ENCODE measurements at places on chromosomes 6 and 20.

DNA sequence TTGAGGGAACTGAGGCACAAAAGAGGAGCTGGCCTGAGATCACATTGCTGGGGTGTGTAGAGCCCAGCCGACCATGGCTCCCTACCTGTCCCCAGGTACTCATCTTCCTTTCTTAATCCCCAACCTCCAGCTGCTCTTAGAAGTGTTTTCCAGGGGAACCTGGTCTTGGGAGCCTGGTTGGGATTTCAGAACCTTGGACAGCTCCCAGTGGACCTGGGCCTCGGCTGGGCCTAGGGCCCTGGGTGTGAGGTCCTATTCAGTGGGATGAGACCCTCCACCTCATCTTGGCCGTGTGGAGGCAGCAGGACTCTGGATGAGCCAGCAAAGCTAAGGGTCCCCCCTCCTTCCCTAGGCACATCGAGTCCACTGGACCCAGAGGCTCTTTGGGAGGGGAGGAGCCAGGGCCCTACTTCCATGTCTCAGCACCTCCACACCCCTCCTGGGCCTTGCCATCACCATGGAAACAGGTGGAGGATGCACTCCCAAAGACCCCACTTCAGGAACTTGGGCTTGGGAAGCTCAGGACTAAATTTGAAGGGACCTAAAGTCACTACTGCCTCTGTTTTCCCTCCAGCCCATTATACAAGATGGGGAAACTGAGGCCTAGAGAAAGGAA is 38.5 kb downstream of the DLGAP4 start:
- DNase-seq = no peak

DNA sequence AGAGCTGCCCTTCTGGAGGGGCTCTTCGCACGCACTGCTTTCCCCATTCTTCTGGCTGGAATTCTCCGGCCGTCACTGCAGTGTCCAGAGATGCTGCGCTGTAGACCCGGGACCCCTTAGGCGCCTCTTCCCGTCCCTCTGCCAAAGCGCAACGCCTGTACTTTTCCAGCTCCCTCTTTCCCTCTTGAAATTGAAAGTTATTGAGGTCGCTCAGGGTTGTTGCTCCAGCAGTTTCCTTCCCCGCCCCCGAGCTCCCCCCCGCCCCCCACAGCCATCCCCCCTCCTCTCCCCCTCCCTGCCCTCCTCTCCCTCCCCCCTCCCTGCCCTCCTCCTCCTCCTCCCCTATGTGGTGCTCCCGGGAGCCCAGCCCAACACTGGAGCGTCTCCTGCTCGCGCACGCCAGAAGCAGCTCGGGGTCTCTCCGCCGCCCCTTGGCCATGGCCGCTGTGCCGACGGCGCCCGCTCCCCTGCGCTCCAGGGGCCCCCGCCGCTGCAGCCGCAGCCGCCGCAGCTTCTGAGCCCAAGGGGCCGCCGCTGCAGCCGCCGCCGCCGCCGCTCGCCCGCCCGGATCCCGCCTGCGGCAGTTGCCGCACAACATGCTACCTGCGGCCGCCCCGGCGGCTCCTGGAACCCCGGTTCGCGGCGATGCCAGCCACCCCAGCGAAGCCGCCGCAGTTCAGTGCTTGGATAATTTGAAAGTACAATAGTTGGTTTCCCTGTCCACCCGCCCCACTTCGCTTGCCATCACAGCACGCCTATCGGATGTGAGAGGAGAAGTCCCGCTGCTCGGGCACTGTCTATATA is at the start of gene RSPO3:
Gene RSPO3 (plus strand): TSS at position 374 of the 804 bp plus-strand sequence. CDS start 522 bp downstream, outside the sequence.
- DNase-seq = no peak

- no peak for DNase-seq
These were observed 603.8 kb downstream of the PRKN start for GRCh38 chr6:162123797-162124196.

- DNase-seq = no peak
These were observed 170.3 kb upstream of the PDE7B start for GRCh38 chr6:135680964-135681913.

- no peak for DNase-seq
These were observed 258.6 kb downstream of the FNDC1 start for GRCh38 chr6:159427771-159428170.

DNA sequence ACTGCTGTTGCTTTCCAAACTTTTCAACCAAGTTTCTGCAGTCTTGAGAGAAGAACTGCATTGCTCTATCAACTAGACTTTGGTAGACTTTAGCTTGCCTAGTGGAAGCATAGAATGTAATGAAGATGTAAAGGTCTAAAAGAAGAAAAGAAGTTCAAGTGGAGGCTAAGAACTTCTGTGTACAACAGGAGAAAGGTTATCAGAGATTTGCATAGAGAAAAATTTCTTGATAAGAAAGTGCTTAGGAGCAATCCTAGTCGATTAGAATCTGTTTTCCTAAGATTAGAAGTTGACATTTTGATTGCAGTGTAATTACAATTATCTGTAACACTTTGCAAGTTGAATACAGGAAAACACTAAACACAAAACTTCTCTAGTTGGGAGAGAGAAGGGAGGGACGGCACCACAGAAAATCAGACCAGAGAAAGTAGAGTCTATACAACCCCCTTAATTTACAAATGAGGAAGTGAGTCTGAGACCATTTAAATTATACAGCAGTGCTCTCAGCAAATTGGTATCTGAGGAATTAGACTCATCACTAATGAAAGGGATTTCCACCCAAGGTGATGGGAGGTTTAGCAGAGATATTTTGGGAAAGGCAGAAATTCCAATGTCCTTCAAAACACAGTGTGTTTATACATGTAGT is 194.3 kb upstream of the MARCKS start:
- DNase-seq = no peak

- no peak for DNase-seq
These were observed 53.5 kb downstream of the CARMIL1 start for GRCh38 chr6:25332655-25333071.

DNA sequence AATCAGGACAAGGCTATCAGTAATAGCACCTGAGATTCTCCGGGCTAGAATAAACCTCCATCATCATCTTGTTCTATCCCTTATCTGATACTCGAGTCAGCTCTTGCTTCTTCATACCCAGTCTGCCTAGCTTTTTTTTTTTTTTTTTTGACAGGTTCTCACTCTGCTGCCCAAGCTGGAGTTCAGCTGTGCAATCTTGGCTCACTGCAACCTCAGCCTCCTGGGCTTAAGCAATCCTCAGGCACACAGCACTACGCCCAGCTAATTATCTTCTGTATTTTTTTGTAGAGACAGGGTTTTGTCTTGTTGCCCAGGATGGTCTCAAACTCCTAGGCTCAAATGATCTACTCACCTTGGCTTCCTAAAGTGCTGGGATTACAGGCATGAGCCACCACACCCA is 19.5 kb downstream of the SRSF6 start:
- DNase-seq = no peak

GRCh38 chr6:46390153-46390876 is 100.9 kb downstream of the RCAN2 start:
- no peak for DNase-seq

DNA sequence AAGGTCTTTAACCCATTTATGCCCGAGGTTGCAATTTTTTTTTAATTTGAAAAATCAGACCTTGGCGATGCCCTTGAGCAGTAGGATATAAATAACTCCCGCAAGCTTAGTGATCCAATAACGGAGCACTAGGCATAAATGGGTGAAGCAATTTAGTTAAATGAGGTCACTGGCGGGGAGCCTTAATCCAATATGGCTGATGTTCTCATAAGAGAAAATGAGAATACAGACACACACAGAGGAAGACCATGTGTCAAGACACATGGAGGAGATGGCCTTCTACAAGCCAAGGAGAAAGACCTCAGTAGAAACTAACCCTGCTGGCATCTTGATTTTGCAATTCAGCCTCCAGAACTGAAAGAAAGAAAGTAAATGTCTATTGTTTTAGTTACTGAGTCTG is 735 bp downstream of the SIRPG start:
- no peak for DNase-seq

DNA sequence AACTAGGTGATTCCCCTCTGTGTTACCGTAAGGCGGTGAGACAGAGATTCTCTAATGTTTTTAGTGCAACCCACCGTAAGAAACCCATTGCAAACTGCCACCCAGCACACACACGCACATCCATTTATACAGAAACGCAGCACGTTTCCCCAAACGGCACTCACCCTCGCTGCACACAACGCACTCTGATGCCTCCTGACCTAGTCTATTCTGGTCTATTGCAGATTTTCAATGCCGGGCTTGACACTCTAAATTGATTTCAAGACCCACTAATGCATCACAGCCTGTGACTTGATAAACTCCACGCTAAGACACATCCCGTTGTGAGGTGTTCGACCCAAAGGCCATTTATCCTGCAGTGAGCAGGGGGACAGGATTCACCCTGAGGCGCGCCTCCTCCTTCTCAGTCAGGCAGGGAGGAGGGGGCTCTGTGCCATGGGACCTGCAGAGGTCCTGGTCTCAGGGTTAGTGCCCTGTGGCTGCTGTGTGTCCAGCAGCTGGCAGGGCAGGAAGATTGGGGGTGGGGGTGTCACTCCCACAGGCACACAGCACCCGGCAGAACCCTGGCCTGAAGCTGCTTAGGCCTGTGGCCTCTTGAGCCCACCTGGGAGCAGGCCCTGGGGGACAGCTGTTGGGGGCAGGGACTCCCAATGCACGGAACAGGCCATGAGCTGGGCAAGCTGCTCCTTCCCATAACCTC is 335.6 kb downstream of the PREX1 start:
- no peak for DNase-seq

DNA sequence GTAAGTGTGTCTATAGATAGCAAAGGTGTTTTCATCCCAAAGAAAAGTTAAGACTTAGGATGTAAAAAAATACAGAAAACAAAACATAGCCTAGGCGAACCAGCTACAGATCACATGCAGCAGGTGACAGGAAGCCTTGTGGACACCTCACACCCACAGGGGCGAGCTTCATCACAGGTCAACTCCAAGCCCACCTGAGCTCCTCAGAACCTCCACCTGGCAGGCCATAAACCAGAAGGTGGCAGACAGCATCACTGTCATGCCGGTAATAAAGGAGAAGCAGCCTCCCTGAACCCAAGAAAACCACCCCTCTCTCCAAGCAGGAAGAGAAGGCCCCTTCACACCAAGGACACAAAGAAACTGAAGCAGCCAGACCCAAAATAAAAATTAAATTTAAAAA is 1.0 kb downstream of the RALGAPA2 start:
- DNase-seq = no peak

DNA sequence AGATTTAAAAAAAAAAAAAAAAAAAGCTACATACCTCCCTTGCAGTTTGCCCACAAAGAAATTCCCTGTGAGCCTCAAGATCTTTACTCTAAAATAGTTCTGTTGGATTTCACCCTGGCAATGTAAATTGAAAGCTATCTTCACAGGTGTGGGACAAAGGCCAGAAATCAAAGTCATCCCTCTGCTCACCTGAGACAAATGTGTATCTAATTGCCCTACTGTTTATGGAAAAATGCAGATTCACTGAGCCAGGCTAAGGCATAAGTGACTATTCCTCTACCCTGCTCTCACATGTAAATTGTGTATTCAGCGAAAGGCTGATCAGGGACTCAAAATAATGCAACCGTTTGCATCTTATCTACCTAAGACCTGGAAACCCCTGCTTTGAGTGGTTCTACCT is 98.5 kb upstream of the SHLD1 start:
- DNase-seq = no peak

- no peak for DNase-seq
These were observed 693.6 kb downstream of the HACE1 start for GRCh38 chr6:104166055-104166668.

- no peak for DNase-seq
These were observed 27.5 kb downstream of the RSPH3 start for GRCh38 chr6:158972241-158973233.

- no peak for DNase-seq
These were observed 8.9 kb downstream of the NFKBIL1 start for GRCh38 chr6:31556307-31556706.

DNA sequence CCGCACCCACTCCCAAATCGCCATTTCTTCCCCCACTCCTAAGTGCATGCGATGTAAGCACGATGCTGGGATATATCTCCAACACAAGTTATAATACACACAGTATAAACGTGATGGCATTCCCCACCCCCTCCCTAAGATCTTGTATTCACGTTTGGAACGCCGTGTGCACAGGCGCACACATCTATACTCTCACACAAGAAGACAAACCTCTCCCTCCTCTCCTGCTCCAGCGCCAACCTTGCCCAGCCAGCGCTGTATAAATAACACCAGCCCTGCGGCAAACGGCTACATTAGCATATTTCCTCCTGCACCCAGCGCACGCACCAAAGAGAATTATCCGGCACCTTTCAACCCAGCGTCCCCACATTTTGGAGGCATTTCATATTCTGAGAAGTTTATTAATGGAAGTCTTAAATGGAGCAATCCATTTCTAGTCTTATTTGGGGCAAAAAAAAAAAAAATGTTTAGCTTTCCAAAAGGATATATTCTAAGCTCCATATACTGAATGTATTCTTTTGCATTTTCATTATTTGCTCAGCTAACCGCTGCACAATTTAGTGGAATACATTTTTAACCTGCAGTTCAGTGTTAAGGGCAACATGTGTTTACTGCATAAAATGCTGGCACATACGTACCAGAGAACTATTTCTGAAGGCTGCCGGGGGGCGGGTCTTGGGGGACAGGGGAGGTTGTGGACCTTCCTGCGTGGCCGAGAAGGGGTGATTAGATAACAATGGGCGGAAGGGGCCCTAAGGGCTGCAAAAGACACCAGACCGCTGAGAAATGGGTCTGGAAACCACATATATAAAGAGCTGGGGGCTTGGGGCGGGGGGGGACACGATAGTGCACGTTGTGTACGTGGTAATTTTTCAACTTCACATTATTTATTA is 1.1 kb upstream of the SLC22A23 start:
- no peak for DNase-seq

GRCh38 chr6:133502441-133503335 is 261.5 kb downstream of the EYA4 start:
- no peak for DNase-seq

DNA sequence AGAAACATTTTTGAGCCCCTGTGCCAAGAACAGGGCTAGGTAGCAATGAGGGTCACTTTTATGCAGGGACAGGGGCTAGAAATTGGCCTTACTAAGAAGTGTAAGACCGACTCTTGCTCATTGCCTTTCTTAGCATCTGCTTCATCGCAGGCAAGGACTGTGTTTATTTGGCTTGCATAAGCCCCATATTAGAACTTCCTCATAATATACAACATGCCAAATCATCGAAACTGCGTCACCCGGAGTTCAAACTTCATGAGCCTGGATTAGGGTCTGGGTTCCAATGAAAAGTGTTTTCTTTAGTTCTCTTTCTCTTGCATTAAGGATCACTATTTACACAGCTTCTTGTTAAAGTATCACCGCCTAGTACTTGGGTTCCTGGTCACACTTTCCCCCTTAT is 977 bp upstream of the SMAP1 start:
- no peak for DNase-seq

- no peak for DNase-seq
These were observed 28.6 kb upstream of the DLGAP4 start for GRCh38 chr20:36277546-36277945.

- no peak for DNase-seq
These were observed 10.1 kb upstream of the ITPR3 start for GRCh38 chr6:33610779-33611732.

GRCh38 chr6:31610968-31611367 is 4.1 kb upstream of the AIF1 start:
- DNase-seq = no peak
